ENCODE measurements at places on chromosomes 4 and X.

DNA sequence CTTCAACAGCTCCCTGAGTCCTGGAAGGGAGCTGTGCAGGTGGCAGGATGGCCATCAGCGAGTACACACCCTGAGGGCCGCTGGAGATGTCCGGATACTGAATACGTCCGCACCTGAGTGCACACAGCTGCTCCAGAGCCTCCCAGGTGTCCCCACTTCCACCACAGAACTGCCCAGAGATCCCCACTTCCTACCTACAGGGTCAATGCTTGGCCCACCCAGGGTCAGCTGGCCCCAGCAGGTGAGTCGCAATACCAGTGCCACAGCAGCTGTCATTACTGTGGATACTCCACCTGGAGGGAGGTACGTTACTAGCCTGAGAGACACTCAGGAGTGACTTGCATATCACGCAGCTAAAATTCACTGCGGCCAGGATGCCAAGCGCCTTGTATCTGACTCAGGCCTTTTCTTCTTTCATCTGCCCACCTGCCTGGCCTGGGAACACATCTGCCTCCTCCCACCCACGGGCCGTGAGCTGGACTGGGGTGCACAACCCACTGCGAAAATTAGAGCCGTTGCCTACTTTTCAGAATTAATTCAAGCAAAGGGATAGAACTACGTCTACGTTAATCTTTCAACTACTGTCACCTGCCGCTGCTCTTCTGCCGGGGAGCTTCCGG, 9.4 kb downstream of the C4orf50 start:
- no peak for DNase-seq

- no peak for DNase-seq
Measured at GRCh38 chr4:189436207-189436606, 504.5 kb upstream of the FRG1 start.

DNA sequence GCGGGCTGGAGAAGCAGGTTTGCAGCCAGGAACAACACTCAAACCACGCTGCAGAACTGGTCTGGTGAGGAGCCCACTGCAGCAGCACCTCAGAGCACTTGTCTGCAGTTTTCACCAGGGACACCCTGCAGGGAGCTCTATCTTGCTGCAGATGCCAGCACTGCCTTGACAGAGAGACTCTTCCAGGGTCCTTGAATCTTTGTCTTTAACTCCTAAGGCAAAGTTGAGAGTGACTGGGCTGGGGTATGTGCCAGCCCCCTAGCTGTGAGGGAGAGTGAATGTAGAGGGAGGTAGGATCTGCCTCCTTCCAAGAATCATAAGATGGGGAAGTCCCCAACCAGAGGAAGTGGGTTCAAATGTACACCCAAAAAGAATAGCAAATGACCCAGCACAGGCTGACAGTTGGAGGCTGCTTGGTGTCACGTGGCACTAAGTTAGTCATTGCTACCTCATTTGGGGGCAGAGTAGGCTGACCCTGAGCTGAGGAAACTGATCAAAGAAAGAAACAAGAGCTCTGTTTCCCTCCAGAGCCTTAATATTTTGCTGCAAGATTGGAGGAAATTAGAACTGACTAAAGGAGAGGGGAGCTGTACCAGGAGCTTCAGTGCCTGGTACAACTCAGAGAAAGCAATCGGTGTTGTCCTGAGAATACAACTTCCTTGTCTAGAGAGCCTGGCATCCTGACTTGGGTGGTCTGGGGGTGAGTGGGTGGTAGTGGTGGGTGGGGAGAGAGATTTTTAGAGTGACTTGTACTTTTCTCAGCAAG, 28.2 kb upstream of the HUWE1 start:
- DNase-seq: no peak

- peak; percentile 37 for DNase-seq
Measured at GRCh38 chr4:24583451-24584210, 723 bp downstream of the DHX15 start.

GRCh38 chrX:154980330-154981115, 42.0 kb downstream of the F8 start:
- DNase-seq: peak; percentile 11

DNA sequence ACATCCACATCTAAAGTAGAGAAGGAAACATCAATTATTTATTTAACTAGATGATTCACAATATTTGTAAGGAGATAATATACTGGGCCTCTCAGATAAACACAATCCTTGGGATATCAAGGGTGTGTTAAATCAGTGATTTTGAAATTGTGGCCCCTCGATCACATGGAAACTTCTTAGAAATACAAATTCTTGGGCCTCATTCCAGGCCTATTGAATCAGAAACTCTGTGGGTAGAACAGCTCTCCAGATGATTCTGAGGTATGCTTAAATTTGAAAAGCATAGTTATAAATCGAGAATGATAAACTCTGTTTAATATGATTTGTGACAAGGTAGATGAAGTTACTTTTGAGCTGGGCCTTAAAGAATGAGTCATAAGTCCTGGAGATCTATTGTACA, 64.3 kb upstream of the GPR174 start:
- no peak for DNase-seq

DNA sequence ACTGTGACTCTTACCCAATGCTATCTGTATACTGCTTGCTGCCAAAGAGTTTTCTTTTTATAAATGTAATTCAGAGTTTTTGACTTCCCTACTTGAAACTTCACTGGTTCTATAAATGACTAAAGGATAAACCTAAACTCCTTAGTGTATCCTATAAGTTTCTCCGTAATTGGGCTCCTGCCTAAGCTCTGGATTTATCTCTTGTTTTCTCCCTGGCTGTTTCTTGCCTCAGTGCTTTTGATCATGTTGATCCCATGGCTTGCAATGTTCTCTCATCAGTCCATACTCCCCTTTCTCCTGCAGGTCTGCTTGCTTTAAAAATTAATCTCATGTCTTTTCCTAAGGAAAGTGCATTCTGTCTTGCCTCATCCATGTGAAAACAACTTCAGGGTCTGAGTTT, 1543.1 kb upstream of the IGFBP7 start:
- DNase-seq: no peak

- no peak for DNase-seq
Measured at GRCh38 chr4:147846318-147847155, 114.6 kb downstream of the ARHGAP10 start.

GRCh38 chr4:51932261-51932660, 87.9 kb downstream of the LRRC66 start:
- no peak for DNase-seq
